ENCODE measurements at places on chromosomes 11 and 22.
A peak's percentile ranks its signal among the peaks of the same experiment; 100 is the strongest.

- no peak for DNase-seq
These were observed 26.1 kb downstream of the TMEM184B start for GRCh38 chr22:38246692-38247091.

DNA sequence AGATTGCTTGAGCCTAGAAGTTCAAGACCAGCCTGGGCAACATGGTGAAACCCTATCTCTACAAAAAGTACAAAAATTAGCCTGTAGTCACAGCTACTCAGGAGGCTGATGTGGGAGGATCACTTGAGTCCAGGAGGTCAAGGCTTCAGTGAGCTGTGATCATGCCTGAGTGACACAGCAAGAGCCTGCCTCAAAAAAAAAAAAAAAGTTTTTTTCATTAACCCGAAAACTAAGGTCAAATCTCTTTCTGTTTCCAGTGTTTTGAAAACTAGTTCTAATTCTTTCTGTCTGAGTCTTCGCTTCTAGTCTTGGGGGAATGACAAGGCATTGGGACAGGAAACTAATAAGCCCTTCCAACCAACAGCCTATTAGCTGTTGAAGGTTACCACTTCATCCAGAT, 57.6 kb downstream of the LIF start:
- DNase-seq, result no peak

GRCh38 chr22:29831958-29832357, 6.1 kb downstream of the ASCC2 start:
- no peak for DNase-seq

- no peak for DNase-seq
These were observed 468.7 kb upstream of the B3GAT1 start for GRCh38 chr11:134880788-134881187.

DNA sequence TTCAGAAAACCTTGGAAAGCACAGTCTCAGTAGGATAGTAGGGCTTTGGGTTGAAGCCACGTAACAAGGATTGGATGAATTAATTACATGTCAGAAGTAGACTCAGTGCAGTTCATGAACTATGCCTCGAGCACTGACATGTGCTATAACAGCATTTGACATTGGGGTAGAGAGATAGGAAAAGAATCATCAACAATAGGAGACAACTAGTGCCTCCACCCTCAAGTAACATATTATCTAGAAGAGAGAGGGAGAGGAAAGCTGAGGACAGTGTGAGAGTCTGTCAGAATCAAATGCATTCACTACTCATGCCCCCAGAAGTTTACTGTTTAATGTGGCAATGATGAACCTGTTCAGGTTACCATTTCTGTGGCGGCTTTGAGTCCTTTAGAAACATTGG, 26.4 kb downstream of the MMP13 start:
- DNase-seq, result no peak

DNA sequence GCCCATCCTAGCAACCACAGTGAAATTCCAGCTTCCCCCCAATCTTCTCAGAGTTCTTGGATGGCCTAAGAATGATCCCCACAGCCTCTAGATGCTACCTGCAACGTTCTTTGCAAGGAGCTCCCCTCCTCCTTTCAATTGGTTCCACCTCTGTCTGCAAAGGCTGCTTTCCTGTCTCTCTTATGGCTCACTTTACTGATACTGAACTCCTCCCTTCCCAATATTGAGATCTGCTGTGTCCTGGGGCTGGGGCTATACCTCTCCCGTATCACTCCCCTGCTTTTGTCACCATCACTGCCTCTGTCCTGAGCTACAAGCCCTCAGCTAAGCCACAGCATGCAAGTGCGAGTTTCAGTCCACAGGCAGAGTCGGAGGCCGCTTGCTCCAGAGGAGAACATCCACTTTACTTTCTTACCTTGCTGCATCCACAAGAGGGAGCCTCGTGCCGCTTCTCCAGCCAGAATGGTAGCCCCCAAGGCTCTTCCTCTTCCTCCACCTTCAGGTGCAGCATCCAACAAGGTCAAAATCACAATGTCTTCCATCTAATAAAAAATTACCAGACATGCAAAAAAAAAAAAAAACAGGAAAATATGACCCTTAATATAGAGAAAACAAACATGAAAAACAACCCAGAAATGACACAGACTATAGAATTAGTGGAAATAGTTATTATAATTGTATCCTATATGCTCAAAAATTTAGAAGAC, 48.6 kb upstream of the TMEM45B start:
- DNase-seq, result peak; percentile 32

GRCh38 chr11:108913204-108913603, 248.3 kb downstream of the DDX10 start:
- DNase-seq, result no peak

- no peak for DNase-seq
These were observed 102.6 kb downstream of the TRIM44 start for GRCh38 chr11:35765211-35765610.

- no peak for DNase-seq
These were observed 139.5 kb downstream of the KIF18A start for GRCh38 chr11:27968461-27968860.

Data from neural crest cell (in vitro differentiated cells).